ENCODE measurements at places on chromosomes 16 and 17.

DNA sequence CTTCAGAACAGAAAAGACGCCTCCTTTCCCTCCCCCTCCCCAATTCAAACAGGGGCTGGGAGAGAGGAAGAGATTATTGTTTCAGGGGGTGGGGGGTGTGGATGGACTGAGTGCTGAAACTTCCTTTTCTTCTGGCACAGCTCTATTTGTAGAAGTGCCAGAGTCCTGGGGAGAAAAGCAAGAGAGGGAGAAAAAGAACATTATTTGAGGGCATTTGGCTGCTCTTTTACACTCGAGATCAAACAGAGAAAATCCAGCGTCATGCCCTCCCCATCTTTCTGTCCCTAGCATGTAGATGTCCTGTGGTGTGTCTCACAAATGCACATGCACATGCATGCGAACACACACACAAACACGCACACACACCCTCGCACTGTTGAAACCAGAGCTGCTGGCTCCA is 13.0 kb downstream of the ARL4D start:
- DNase-seq: no peak

GRCh38 chr17:42457107-42457792 is 1.4 kb upstream of the ATP6V0A1 start:
- peak; percentile 28 for DNase-seq

- DNase-seq: no peak
Observed at GRCh38 chr16:28897826-28898225, 19.5 kb downstream of the ATP2A1 start.

DNA sequence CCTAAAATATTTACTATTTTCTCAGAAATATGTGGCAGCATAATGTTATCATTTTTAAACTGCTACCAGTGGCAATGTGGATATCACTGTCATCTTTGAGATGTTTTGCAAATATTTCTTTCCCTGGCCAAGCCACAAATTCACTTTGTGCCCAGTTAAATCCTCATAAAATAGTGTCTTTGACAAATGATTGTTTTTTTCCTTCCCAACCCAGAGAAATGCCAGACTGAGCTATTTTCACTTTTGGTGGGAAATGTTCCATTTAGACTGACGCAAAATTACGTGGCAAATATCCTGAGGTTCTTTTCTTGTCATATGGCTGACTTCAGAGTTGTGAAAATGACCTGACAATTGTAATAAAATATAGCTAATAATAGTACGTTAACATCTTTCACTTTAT is 807.0 kb upstream of the SOX9 start:
- DNase-seq: no peak

DNA sequence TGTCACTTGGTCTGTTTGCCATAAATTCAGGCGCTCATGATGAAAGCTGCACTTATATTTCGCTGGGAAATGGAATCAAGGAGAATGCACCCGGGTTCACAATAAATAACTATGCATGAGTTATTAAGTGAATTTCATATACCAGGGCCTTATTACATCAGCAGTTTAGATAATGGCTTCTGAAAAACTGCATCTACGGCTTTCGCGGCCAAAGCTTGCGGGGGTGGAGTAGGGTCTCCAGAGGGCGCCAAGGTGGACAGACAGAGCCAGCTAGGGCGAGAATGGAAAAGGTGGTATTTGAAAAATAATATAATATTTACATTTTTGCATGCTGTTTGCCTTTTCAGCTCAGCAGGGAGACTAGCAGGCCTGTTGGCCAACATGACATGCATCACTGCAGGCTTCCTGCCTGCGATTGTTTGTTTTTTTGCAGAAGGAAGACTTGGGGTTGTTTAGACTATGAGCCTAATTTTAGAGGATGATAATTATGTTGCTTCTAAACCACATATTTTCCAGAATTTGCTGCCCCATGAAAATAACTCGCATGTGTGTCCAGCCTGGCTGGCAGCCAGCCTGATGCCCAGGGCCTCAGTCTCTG is 173.8 kb upstream of the IRX3 start:
- no peak for DNase-seq

DNA sequence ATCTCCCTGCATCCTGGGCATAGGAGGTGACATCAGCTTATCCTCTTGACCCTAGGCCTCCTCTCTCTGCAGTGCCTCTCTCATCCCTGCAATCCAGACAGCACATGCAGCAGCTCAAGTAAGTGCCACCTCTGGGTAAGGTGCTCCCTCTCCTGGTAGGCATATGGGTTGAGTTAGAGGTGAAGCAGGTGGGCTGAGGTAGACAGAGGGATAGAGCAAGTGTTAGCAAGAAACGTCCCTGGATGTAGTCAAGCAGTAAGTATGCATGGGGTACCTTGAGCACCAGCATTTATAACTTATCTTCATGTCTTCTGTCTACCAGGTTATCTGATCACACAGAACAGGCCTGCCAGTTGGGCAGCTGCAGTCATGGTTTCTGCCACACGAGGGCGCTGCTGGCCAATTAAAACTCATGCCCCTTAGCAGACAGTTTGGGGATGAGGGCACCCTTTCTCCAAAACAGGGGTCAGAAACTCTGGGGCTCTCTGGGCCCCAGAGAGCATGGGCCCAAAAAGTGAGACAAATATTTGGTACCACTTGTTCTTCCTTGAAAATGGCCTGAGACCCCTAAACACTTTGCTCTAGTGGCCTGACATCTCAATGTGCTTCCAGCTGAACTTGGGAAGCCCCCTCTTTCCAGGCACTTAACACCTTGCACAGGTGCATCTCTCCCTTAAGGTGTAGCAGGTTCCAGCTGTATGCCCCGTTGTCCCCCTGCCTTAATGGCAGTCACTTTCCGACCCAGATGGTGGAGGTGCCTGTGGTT is 59.8 kb downstream of the NEUROD2 start:
- peak; percentile 66 for DNase-seq

DNA sequence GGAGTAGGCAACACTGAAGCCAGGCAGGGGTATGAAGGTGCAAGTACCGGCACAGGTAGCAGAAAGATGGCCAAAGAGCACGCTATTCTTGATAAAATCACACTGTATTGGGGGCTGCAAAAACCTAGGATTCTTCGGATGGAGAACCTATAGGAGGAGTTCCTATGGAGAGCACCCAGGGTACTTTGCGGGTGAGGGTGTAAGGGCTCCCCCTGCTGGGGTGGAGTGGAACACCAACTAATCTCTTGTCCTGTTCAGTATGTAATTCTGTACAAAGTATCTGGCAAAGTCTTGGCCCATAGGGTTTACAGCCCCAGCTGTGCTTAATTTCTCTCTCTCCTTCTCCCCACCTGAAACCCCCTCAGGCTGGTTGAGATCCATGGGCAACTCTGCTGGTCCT is 393.1 kb upstream of the ASIC2 start:
- DNase-seq: no peak

DNA sequence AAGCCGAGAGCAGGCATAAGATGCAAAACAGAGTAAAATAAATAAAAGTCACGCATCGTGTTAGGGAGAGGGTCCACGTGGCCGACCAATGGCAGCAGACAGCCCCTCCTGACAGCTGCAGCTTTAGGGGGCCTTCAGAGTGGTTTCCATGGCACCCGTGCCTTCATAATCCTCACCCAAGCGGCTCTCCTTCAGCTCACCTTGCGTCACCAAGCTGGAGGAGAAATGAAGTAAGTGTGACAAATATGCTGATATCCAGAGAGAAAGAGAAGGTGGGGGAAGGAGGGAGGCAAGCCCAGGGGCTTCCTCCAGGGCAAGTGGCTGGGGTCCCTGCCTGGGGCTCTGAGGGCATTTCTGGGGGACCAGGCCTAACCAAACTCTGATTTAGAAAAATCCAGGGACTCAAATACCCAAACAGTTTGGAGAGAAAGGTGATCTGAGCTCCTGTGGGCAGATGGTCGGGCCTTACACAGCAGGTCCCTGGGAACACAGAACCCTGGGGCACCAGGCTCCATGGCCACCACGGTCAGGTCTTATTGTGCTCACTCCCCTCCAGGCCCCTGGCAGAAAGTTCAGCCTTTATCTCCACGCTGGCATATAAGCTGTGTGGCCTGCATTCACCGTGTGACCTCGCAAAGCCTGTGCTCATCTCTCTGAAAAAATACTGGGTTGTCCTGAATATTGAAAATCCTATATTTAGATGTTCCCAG is 80.7 kb upstream of the TNRC6C start:
- no peak for DNase-seq

- peak; percentile 80 for DNase-seq
Observed at GRCh38 chr17:17561408-17562145, 29.9 kb downstream of the PEMT start.

DNA sequence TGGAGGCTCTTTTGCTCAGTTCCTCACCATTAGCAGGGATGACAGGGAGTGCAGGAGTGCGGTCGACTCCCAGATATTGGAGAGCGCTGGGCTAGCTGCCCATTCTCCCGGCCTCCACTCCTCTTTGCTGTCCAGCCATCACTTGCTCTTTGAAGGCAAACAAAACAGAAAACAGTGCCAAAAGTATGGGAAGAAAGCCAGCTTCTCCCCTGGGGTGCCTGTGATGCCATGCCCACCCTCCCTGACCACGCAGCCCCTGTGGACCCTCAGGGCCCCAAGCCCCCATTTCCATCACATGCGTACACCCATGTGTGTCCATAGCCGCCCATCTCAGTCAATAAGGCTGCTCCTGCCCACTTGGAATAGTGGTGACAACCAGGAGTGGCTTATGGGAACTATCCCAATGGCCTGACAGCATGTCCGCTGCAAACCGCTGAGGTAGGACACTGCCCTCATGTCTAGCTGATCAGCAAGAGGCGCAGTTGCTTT is 30.0 kb downstream of the MAPT start:
- no peak for DNase-seq

GRCh38 chr17:43881181-43881580 is 26.2 kb downstream of the MPP2 start:
- DNase-seq: no peak

GRCh38 chr17:51770027-51770759 is 388.3 kb downstream of the CA10 start:
- DNase-seq: no peak

DNA sequence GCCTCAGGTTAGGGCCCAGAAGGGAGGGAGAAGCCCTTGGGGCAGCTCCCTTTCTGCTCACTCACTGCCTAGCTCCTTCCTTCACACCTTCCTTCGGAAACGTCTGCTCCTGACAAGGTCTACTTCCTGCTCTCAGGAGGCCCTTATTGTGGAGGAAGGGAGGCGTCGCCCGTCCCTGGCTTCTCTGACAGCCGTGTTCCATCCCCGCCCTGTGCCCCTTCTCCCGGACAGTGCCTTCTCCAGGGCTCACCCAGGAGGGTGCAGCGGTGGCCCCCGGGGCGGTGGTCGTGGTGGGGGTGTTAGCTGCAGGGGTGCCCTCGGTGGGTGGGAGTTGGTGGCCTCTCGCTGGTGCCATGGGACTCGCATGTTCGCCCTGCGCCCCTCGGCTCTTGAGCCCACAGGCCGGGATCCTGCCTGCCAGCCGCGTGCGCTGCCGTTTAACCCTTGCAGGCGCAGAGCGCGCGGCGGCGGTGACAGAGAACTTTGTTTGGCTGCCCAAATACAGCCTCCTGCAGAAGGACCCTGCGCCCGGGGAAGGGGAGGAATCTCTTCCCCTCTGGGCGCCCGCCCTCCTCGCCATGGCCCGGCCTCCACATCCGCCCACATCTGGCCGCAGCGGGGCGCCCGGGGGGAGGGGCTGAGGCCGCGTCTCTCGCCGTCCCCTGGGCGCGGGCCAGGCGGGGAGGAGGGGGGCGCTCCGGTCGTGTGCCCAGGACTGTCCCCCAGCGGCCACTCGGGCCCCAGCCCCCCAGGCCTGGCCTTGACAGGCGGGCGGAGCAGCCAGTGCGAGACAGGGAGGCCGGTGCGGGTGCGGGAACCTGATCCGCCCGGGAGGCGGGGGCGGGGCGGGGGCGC is 231.9 kb downstream of the SEC14L1 start:
- DNase-seq: peak; percentile 60

GRCh38 chr17:44273607-44274006 is 5.7 kb upstream of the SLC4A1 start:
- DNase-seq: no peak

GRCh38 chr16:55411231-55411630 is 67.8 kb upstream of the MMP2 start:
- DNase-seq: no peak

DNA sequence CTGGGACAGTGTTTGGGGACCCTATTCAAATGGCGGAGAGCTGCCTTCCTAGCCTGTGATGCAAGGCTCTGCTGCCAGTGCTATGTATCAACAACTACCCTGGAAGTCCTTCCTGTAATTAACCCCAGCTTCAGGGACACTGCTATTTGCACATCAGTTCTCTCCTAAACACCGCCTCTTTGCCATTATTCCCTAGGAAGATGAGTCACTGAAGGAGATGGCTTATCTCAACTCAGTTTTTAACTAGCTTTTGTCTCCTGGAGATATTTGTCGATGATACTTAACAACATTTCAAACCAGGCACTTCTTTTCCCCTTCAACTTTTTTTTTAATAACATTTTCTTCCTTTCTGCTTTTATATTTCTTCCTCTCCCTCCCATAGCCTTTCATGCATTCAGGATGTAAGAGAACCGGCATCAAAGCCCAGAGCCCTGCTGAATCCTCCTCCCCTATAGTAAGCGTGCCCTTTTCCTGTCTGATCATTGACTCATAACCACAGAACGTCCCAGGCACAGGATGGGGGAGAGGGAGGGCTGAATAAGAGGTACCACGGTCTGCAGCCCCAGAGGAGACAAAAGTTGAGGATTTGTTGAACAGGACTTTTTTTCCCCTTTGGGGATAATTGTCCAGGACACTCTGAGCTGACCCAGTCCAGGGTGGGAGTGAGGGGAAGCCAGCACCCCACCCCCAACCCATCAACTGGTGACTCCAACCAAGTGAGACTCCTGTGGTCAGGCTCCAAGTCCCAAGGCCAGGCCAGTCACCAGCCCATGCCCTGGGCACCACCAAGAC is 387.8 kb upstream of the SALL1 start:
- DNase-seq: peak; percentile 81

DNA sequence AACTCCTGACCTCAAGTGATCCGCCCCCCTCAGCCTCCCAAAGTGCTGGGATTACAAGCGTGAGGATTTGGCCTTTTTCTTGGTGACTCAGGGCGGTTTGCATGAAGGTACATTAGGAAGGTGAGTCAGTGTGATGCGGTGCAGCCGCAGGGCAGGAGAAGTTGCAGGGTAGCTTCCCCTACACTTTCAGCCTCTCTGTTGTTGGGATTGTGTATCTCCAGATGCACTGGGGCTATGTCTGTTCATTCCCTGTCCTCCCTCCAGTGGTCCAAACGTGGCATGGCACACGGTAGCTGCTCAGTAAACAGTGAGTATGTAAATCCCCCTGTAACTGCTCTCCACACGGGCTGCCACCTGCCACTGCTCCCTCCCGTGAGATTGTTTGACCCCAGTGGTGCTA is 109.1 kb upstream of the CDC42EP4 start:
- no peak for DNase-seq

- DNase-seq: peak; percentile 20
Observed at GRCh38 chr16:3401719-3402397, 843 bp downstream of the ZNF174 start.

Measured in dermis blood vessel endothelial cell (primary cell).